NCI-H748 treated with DMSO at 0.1 percent for 48 hours (cell line): ENCODE measurements at places on chromosomes 11 and 22.

- no peak for DNase-seq
Observed at GRCh38 chr22:31235081-31235480, 23.0 kb downstream of the LIMK2 start.

DNA sequence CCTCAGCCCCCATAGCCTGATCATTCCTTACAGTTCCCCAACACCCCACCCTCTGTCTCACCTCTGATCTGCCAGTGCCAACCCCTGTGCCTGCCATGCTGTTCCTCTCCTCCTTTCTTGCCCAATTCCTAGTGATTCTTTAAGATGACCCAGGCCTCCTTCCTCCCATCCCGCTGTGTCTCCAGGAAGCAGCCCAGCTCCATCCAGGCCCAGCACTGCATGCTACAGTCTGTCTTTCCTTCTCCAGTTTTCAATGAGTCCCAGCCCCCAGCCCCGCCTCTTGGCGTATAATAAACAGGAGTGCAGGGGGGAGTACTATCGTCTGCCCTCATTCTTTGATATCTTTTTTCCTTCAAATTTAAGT is 12.3 kb downstream of the LTBP3 start:
- no peak for DNase-seq

DNA sequence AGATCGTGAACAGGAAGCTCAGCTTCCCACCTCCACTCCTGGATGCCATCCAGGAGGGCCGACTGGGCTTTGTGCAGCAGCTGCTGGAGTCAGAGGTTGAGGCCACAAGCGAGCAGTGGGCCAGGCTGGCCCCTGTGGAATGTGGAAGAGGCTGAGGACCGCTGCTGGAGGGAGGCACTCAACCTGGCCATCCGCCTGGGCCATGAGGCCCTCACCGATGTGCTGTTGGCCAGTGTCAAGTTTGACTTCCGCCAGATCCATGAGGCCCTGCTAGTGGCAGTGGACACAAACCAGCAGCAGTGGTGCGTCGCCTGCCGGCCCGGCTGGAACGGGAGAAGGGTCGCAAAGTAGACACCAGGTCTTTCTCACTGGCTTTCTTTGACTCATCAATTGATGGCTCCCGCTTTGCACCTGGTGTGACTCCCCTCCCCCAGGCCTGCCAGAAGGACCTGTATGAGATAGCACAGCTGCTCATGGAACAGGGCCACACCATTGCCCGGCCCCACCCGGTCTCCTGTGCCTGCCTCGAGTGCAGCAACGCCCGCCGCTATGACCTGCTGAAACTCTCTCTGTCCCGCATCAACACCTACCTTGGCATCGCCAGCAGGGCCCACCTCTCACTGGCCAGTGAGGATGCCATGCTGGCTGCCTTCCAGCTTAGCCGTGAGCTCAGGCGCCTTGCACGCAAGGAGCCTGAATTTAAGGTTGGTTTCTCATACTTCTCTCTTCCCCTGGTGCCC is 24.9 kb downstream of the ART5 start:
- no peak for DNase-seq

DNA sequence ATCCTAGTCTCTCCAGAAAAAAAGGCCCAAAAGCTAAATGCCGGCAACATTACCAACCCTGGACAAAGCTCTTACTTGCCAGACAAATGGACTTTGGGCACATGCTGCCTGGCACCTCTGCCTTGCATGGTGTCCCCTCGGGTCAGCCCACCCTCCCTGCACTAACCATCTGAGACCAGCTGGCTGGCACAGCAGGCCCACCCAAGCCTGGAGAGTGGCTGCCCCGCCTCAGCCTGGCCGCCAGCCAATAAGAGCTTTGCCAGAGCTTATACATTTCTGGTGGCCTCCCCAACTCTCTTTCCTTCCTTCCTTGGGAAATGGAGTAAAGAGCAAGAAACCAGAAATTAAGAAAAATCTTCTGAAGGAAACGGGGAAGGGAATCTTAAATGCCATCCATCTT is 24.5 kb downstream of the MCHR1 start:
- no peak for DNase-seq

DNA sequence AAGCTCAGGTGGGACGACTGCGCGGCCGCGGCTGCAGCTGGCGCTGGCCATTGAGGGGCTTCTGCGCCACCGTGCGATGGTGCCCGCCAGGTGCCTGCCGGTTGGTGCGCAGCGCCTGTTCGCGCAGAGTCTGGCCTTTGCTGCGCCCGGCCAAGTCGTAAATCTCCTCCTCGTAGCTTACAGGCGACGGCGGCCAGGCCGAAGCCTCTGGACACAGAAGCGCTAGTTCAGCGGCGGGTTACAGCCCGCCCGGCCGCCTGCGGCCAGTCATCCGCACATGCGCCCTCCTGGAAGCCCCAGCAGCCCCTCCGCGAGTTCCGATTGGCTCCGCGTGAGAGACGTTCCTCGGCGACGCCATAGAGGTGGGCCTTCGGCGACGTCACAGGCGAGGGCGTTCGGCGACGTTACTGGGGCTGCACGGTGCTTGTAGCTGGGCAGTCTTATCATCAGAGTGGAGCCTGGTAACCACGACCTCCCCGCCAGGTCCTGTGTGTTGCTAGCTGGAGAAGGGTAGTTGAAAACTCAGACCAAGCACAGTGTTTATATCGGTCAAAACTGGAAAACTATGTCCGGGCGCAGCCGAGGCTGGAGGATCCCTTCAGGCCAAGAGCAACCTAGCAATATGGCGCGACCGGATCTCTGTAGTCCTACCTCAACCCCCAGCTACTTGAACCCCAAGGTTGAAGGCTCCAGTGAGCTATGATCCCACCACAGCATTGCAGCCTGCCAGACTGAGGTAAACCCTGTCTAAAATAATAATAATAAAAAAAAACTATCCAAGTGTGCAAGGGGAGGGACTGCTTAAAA is 265.7 kb downstream of the OR4C45 start:
- DNase-seq: no peak

- DNase-seq: no peak
Observed at GRCh38 chr11:128244871-128245270, 342.5 kb downstream of the ETS1 start.

GRCh38 chr11:15967966-15968365 is 388.4 kb downstream of the SOX6 start:
- DNase-seq: no peak
